Activated naive CD8-positive, alpha-beta T cell treated with anti-CD3 and anti-CD28 coated beads for 36 hours (primary cell): ENCODE measurements at places on chromosomes 12 and 14.
A peak's percentile ranks its signal among the peaks of the same experiment; 100 is the strongest.

- DNase-seq, result no peak
Observed at GRCh38 chr12:16369156-16369555, 21.7 kb downstream of the MGST1 start.

DNA sequence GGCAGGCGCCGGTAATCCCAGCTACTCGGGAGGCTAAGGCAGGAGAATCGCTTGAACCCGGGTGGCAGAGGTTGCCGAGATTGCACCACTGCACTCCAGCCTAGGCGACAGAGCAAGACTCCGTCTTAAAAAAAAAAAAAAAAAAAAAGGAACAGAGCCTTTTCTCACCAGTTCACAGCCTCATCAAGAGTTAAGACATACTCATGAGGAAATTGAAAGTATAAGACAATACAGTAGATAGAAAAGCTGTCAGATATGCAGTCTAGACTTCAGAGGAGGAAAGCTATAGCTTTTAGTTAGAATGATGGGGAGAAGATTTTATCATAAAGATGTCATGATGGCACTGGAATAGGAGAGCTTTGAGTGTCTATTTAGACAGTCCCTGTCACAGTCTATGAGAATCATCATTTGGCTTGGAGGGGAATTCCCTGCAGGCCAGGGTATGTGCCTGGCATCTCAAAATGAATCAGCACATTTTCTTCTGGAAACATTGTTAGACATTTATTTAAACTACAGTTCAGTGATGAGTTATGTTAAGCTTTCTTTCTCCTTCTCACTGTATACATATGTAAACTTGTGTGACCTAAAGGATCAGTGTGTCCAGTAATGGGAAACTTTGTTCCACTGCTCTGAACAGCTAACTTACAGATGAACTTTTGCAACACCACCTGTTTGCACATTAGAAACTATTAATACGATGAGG lies 2.9 kb upstream of the RAB35 start:
- DNase-seq, result peak; percentile 38

DNA sequence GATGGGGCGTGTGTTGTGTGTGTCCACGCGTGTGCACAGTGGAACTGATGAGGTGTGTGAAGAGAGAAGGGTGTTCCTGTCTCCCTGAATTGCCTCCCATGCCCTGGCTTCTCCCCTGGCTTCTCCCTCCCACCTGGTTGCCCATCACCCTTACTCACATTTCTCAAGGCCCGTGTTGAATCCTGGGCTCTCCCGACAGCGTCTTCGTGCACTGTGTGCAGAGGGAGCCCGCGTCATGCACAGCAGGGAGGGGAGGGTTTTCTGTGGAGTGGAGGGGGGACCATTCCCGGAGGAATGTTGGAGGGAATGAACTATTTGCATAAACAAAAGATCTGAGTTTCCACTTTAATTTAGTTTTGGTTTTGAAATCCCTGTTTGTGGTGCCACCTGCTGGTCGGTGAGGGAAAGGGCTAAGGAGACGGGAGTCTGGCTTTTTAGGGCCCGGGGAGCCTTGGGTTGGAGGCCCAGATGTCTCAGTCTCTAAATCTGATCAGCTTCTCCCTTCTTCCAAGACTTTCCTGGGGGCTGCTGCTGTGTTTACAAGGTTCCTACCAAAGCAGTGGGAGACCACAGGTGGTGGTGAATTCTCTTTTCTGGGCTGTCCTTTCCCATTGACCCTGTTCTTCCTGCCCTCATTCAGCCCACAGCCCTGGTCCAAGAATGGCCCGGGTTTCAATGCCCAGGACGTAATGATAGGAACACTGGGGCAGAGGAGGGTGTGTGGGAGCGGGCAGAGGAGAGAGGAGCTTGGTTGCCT lies at the start of gene C1R:
Gene C1R, minus strand, starts transcription at position 217 of the 757 bp plus-strand sequence. Its CDS starts 57 bp downstream, at position 160.
- DNase-seq, result peak; percentile 57

- no peak for DNase-seq
Observed at GRCh38 chr12:56725723-56726102, 614 bp upstream of the NACA start.

GRCh38 chr14:74658535-74659131 lies 46.6 kb upstream of the LTBP2 start:
- DNase-seq, result no peak

- no peak for DNase-seq
Observed at GRCh38 chr12:124431971-124432370, 135.4 kb downstream of the NCOR2 start.

DNA sequence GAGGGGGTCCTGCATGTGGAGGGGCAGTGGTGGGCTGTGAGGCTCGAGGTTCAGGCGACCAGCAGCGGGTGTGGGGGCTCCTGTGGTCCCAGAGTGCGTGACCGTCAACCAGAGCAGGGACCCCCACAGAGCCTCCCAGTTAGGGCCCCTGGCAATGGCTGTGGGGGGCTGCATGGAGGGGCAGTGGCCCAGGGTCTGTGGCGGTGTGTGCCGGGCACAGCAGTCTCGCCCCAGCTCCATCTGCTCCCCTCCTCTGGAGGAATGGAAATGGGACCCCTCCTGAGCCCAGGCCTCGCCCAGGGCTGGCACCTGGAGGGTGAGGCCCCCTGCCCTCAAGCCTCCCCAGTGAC lies 210.8 kb upstream of the C14orf180 start:
- no peak for DNase-seq

DNA sequence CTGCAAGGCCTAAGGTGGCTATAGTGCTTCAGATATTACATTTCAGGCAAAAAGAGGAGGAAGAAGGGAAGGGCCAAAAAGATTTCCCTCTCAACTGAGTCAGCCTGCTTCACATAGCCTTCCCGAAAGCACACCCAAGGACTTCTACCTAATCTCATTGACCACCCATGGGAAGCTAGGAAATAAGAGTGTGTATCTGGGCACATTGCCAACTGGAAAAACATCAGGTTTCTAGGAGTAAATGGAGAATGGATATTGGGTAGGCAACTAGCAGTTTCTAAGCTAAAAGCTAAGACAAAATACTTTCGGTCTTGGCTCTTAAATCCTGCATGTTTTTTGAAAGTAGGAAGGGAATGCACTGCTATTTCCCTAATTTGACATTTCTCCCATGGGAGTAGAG lies 221.7 kb upstream of the GRIP1 start:
- no peak for DNase-seq

- DNase-seq, result no peak
Observed at GRCh38 chr12:55703288-55703687, 4.4 kb downstream of the ITGA7 start.

DNA sequence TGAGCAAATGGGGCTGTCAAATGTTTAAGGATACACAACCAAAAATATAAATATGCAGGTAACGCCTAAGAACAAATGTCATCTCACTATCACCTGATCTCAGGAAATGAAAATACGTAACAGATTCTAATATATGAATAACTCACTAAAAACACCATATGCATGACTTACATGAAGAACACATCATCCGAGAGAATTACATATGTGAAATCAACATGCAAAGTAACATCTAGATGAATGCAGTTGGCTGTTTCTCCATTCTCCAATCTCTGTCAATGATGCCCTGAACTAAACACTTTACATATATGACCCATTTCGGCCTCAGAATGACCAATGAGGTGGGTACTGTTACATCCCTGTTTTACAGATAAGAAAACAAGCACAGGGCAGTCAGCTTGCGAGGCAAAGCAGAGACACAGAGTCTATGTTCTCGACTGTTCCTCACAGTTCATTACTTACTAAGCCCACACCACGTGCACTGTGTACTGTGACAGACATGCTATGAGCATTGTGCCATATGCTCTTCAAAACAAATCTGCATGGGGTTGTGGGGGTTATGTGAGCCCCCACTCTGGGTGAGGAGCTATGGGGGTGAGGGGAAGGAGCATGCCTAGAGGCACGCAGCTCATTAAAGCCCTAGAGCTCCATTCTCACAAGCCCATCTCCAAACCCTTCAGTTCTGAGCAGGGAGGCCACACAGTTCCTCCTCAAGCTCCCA lies 42.6 kb downstream of the ZFYVE21 start:
- no peak for DNase-seq

GRCh38 chr14:103007555-103007954 lies 49.8 kb downstream of the CDC42BPB start:
- DNase-seq, result no peak

DNA sequence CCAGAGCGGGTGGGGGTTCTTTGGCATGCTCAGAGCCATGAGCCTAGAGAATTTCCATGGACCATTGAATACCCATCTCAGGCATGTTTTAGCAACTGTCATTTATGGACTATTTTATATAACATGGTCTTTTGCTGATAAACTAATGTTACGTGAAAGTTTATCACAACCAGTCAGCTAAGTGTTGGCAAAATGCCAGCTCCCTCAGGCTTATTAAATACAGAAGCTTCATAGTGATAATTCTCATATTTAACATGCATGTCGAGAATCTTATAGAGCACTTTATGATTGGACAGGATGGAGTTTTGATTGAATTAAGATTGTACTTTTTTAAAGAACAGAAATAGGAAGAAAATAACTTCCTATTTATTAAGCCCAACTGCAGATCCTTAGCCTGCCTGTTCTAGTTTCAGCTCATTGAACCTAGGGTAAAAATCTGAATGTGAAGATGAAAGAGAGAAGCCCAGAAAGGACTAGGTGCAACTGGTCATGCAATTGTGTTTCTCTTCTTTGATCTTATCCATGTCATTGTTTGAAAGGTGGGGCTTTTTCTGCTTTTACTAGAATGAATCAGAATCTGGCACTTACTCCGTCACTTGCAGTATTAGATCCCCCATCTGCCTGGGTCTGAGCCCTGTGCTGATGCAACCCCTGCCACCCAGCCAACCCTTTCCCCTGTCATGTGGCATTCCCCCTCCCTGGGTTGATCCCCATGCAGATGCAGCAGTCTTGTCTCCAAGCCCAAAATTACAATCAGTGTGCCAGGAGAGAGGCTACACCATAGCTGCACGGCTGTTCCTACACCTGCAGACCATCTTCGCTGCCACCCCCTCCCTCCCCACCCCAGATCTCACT lies 134.6 kb upstream of the EVL start:
- peak; percentile 38 for DNase-seq

DNA sequence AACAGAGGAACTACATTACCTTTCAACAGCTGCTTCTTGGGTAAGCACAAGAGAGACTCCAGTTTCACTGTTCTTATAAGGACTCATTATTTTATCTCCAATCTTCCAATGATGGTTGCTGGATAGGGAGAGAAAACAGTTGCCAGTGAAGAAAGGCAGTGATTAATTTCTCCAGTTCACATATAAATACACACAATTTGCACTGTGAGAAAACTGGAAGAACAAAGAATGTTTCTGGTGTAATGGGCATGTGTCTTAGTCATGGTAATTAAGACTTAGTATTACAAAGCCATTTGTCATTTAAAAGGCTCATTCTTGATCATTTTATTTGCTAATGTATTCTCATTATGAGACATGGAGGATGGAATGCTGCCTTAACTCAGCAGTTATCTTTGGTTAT lies 78.0 kb upstream of the FAR2 start:
- no peak for DNase-seq

DNA sequence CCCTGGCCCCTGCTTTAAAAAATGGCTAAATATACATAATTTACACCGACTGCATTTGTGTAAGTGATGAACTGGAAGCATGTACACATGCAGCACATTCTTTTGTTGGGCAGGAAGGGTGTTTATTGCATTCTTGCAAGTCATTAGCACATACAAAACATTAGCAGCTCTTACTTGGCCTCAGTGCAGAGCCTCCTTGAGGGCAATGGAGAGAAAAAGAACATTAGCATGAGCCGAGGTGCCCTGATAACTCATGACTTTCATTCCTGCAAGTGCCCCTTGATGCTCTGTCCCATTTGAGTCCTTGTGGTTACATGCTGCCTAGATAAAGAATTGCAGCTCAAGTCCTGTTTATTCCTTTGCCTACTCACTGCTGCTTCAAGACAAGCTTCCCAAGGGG lies 61.9 kb downstream of the PAX9 start:
- DNase-seq, result no peak

GRCh38 chr14:93121030-93121834 lies 5.5 kb upstream of the ITPK1 start:
- no peak for DNase-seq

DNA sequence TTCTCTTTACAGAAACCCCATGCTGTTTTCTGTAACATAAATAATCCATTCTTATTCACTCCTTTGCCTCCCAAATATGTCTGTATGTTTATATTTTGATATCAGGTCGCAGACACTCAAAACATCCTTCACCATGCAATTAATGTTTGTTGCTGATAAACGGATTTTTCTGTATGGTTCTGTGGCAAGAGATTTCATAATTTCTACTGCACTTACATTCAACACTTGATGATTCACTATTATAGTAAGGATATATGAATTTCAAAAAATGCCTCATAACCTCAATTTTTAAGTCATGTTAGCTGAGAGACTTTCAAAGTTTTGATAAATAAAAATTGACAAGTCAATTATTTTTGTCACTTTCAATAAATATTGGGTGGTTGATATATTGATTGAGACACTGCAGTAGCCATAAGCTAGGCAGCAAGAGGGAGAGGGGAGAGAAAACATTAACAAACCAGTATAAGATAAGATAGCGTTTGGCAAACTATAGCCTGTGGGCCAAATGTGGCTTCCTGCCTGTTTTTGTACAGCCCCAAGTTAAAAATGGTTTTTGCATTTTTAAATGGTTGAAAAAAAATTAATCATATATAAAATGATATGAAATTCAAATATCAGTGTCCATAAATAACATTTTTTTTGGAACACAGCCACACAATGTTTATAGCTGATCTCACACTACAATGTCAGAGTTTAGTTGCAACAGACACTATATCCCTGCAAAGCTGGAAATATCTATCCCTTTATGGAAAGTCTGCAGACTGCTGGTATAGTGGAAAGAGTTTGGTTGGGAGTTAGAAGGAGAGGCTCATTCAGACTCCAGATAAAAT lies 18.3 kb downstream of the ALDH6A1 start:
- no peak for DNase-seq

- DNase-seq, result peak; percentile 9
Observed at GRCh38 chr14:54572316-54572715, 5.4 kb downstream of the SAMD4A start.

- no peak for DNase-seq
Observed at GRCh38 chr12:81077686-81078441, at the start of gene ACSS3. Gene ACSS3 (plus strand): TSS chr12:81078079. CDS start chr12:81078121, 42 bp downstream.

GRCh38 chr12:82473111-82473754 lies 114.9 kb downstream of the METTL25 start:
- DNase-seq, result no peak

DNA sequence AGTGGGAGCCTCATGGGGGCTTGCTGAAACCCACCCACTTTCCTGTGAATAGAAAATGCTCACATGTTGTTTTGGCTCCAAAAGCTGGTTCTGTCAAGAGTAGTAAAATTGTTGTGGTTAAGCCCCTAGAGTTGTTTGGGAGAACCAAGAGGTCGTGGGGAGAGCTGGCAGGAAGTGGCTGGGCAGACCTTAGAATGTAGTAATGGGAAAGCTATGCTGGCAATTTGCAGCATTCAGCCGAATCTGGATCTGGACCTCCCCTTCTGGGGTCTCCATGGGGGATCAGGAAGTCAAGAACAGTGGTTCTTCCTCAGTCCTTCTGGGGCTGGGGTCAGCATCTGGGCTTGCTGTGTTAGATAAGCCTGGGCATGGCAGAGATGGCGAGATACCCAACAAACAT lies 150.6 kb upstream of the TBX3 start:
- no peak for DNase-seq

GRCh38 chr14:103298620-103299019 lies 35.4 kb upstream of the EIF5 start:
- no peak for DNase-seq
